ENCODE measurements at places on chromosomes 12 and 14.

- DNase-seq, result no peak
These were observed 319.2 kb upstream of the PRICKLE1 start for GRCh38 chr12:42908712-42909111.

DNA sequence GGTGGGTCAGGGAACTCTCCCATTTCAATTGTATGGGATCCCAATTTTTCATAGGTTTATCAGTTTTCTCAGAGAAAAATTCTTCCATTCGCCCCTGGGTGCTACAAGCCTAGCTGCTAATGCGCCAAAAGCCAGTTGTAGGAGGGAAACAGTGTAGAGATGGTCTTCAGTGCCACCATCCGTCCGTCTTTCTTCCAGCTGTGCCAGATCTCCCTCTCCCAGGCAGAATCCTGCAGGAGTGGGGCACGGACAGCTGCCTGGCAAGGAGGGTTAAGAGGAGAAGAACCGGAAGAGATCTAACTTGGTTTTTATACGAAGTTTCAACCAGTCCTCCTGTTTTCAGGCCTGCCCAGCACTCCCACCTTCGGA is 38.9 kb upstream of the FUT8 start:
- no peak for DNase-seq

- DNase-seq, result no peak
These were observed 50.0 kb upstream of the GPATCH2L start for GRCh38 chr14:76101391-76102379.

GRCh38 chr12:43789941-43790340 is 16.2 kb downstream of the TWF1 start:
- no peak for DNase-seq

Measured in CMK (cell line).